ENCODE measurements at places on chromosomes 2 and 18. TPM values are rescaled to one million over a fixed set of nuclear protein-coding genes. Genes with fewer than 3 reads are reported as not detected.

Gene GPAT2
- 19.6 TPM for total RNA-seq

Gene C2orf80
- not detected for total RNA-seq

DNA sequence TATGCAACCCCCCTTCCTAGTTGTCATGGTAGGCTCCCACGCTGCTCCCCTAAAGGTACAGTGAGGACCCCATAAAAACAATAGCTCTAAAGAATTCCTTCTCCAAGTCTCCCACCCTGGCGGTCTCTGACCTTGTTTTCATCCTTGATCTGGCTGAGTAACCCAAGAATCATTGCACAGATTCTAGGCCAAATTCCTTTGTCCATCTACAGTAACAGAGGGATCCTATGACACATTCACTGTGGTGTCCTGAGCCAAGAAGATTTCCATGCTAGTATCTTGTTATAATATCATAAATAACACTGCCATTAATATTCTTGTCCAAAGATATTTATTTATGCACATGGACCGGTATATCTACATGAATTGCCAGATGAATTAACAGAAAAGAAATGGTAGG is 240.2 kb downstream of the CYP26B1 start:
- DNase-seq: no peak

GRCh38 chr2:236661061-236661761 is 91.6 kb downstream of the ACKR3 start:
- no peak for DNase-seq

GRCh38 chr2:240384711-240385450 is 50.6 kb upstream of the GPC1 start:
- DNase-seq: no peak

GRCh38 chr2:59256290-59256689 is 1015.2 kb upstream of the FANCL start:
- DNase-seq: no peak

- DNase-seq: no peak
Observed at GRCh38 chr2:114729026-114729425, 286.6 kb downstream of the DPP10 start.

Measured in activated CD8-positive, alpha-beta memory T cell treated with anti-CD3 and anti-CD28 coated beads, Interleukin-2, amount 10 ng/mL, durations not matched to agents 7 days and 5 days (primary cell).